Upper lobe of left lung (tissue), 6 donors: ENCODE measurements at places on chromosomes 6 and 20. TPM values are rescaled to one million over a fixed set of nuclear protein-coding genes. Genes with fewer than 3 reads are reported as not detected.

C20orf141 gene
- total RNA-seq: not detected

PROKR2 gene
- not detected for total RNA-seq

MYBL2 gene
- total RNA-seq: 1.3 TPM

GRCh38 chr6:126535595-126535994 lies 195.7 kb downstream of the CENPW start:
- H3K36me3 ChIP-seq: no peaks in the 10 kb centered on the region
- no peaks in the 10 kb centered on the region for H3K4me1 ChIP-seq
- no peak overlapping the region for H3K27ac ChIP-seq
- no peak for DNase-seq
- no peaks in the 10 kb centered on the region for H3K27me3 ChIP-seq

- DNase-seq: no peak
- H3K4me1 ChIP-seq: no peaks in the 10 kb centered on the region
- no peak overlapping the region for H3K27ac ChIP-seq
- no peaks in the 10 kb centered on the region for H3K36me3 ChIP-seq
These were observed 422.5 kb upstream of the RGS17 start for GRCh38 chr6:153553627-153554026.

DNA sequence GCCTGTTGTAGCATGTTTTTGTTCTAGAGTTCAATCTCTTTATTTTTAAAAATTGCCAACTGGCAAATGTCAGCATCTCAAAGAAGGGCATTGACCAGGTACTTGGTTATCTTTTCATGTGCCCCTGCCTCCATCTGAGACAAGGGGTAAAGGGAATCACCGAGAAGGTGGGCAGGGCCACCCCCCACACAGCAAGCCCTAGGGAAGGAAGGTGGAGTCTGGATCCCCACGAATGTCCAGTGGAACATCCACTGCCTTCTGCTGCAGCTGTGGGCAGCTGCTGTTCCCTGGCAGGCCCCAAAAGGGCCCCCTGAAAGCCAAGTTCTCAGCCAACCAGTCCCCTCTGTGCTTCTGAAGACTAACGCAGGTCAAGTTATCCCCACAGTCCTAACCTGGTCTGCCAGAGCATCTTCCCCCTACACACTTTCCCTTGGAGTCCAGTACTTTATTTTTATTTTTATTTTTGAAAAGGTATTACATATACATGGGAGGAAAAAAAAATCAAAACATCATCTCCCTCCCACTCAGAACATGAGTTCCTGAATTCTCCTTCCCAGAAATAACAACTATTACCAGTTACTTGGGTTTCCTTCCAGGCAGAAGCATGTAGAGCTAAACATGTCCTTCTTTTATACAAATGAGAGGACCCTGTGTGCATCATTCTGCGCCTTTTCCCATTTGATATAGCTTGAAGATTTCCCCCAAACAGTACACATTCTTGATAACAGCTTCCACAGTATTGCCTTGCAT lies 253.7 kb downstream of the MAFB start:
- H3K4me3 ChIP-seq: no peak overlapping the region
- H3K27ac ChIP-seq: no peak overlapping the region
- no peak for DNase-seq

CST1 gene
- not detected for total RNA-seq

- H3K36me3 ChIP-seq: no peaks in the 10 kb centered on the region
- H3K4me3 ChIP-seq: no peak overlapping the region
- no peaks in the 10 kb centered on the region for H3K27me3 ChIP-seq
- no peak for DNase-seq
These were observed 139.4 kb upstream of the RREB1 start for GRCh38 chr6:6968357-6968730.
